Activated T-helper 1 cell treated with anti-CD3 and anti-CD28 coated beads, Interleukin-2, amount 50 U/mL, for 16 hours (primary cell): ENCODE measurements at places on chromosomes 11 and 22.

DNA sequence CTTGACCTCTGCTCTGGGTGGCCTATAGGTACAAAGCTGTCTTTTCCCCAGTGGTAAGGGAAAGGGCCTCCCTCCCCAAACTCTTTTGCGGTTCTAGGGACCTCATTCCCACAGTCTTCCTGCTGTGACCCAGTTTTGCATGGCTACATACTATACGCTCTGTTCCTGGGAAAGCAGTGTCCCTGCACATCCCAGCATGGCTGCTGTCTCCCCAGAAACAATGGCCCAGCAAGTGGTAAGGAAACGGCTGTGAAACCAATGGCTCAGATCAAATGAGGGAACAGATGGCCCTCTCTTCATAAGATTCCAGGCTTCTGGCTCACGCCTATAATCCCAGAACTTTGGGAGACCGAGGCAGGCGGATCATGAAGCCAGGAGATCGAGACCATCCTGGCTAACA is 41.1 kb downstream of the RPL27A start:
- no peak for DNase-seq

DNA sequence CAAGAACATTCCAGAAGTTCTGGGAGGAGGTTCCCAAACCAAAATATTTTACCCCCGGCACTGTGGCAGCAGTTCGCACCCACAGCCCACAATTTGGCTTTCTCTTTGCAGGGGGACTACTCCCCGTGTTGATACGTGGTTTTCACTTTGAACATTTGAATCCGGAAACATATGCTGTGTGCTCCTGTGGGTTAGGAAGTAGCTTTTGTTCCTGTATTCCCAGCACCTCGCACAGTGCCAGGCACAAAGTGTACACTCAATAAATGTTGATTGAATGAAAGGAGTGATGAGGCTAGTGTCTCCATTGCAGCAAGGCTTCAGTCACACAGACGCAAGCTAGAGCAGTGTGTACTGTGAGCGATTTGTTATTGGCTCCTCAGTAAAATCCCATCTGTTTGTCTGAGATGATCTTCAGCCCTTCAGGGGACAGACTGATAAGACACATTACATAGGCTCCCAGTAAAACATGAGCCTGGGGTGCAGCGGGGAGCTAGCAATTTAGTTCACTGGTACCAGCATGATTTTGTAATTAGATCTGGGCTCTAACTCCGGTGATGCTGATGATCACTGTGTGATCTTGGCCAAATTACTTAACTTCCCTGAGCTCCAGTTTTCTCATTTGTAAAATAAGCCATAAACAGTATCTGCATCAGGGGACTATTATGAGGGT is 2.2 kb downstream of the LAYN start:
- DNase-seq = no peak

GRCh38 chr11:68687986-68688385 is 3.6 kb downstream of the GAL start:
- DNase-seq = no peak

DNA sequence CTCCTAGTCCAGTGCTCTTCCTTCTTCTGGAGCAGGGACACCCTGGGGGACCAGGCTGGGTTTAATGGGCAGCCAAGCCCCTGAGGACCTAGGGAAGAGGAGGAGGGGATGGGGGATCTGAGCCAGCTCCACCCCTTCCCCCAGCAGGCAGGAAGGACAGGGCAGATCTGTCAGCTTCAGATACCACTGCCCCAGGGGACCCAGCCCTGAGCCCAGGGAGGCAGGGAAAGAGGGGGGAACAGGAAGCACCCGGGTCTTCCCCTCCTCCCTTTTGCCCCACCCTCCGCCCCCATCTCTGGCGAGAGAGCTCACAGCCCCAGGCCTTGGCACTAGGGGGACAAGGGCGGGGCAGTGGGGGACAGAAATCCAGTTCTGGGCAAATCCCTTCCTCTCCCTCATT is 11.7 kb upstream of the SOX10 start:
- DNase-seq = no peak

DNA sequence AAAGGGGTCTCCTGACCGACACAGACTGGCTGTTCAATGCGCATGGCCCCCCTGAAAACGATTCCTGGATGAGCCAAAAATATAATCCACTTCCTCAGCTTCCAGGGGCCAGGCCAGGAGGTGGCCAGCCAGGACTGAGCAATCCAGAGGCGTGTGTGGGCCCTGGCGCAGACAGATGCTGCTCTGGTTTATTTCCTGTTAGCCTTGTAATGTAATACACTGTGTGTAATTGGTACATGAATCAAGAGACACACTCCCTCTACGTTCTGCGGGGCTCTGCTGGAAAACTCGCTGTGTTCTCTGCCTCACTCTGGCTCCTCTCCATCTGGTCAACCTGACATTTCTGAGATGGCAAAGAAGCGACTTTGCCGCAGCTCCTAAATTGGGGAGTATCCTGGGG is 26.3 kb upstream of the ISX start:
- no peak for DNase-seq

DNA sequence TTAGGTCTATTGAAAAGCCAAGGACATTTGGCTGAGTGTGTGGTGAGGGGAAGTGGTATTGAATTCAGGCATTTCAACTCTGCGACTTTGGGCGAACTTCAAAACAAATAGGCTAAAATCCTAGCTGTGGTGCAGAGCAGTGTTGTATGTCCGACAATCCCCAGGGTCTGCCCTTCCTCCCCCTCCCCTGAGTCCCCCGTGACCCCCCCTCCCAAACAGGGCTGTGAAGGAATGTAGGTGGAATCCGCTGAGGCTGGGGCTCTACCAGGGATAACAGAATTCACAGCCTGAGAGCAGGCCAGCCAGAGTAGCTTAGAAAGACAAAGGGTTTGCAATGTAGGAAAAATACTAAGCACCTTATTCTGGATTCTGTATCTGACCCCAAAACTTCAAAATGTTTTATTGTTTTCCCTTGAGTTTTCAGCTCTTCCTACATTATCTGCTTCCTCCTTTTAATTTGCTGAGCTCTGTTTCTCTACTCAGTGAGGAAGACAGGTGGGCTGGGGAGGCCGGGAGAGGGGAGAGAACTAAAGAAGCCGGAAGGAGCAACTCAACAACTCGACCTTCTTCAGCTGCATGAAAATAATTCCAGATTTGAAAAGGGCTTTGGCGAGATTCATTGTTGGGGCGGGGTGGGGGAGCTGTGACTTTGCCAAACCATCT is 315.2 kb downstream of the BLID start:
- DNase-seq = no peak
